Activated CD8-positive, alpha-beta memory T cell treated with anti-CD3 and anti-CD28 coated beads for 48 hours (primary cell): ENCODE measurements at places on chromosomes 12 and 14.

GRCh38 chr14:24430143-24430681 lies 458 bp downstream of the KHNYN start:
- no peak for DNase-seq

DNA sequence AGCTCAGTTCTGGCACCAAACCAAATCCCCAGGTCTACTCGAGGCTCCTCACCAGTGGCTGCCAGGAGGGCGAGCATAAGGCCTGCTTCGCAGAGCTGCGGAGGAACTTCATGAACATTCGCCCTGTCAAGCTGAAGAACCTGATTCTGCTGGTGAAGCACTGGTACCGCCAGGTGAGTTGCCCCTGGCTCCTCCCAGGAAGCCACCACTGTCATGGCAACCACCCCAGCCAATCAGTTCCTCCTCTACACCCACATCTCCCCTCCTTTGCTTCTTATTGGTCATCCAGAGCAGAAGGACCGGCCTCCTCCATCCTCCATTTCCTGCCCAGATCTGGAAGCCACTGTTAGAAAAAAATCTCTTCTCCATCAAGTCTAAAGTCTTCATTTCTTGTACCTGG lies 17.2 kb upstream of the OAS2 start:
- DNase-seq: no peak

DNA sequence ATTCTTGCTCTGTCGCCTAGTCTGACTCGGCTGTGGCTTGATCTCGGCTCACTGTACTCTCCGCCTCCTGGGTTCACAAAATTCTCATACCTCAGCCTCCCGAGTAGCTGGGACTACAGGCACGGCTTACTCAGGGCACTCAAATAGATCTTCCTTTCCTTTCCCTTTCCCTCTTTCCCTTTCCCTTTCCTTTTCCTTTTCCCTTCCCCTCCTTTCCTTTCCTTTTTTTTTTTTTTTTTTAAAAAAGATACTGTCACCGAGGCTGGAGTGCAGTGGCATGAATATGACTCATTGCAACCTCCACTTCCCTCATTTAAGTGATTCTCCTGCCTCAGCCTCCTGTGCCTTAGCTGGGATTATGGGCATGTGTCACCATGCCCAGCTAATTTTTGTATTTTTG lies 86.0 kb downstream of the AEBP2 start:
- DNase-seq: no peak

DNA sequence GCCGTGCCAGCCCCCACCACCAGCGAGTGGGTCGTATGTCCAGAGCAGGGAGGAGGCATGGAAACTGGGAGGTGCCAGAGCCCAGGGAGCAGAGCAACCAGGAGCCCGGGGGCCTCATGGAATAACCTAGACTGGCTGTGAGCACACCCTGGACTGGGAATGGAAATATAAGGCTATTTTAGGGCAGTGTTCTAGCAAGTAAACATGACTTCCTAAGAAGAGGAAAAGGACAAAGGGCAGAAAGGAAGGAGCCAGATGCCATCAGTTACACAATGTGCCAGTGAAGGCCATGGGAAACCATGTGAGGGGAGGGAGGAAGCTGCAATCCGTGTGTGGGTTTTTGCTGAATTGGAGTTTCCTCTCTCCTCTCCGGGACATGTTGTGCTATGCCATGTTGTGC lies 18.7 kb upstream of the CPM start:
- no peak for DNase-seq

- no peak for DNase-seq
Measured at GRCh38 chr14:105168093-105168420, 519 bp downstream of the JAG2 start.

DNA sequence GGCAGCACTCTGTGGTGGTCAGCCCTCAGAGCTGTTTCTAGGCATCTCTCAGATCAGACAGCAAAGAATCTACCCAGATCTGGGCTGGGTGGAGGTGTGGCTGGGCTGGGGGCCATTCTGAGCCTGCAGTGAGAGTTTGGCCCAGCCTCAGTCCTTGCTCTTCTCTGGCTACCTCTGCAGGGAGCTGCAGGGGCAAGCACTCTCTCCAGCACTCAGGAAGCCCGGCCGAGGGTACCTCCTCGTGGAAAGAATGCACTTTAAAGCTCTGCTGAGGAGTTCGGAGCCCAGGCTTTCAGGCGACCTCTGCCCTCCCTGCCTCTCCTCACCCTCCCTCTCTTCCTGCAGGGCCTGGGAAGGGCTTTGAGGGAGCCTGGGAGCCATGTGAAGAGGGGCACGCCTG lies 31.2 kb downstream of the IL31 start:
- no peak for DNase-seq

- no peak for DNase-seq
Measured at GRCh38 chr14:96126783-96127271, 77.8 kb upstream of the BDKRB2 start.

DNA sequence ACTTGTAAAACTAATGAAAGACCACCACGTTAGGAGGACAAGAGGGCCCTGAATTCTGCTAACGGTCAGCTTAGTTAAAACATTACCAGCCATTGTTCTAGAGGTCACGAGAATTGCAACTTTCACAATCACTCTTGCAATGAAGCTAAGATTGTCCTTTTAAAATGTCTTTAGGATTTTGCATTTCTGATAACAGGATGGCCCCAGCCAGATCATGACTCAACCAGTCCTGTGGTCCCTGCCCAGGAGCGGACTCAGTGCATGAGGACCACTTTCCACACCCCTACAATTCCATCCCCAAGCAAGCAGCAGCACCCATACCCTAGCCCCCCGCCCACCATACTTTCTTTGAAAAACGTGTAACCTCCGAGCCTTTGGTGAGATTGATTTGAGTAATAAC lies 28.7 kb downstream of the HSP90AA1 start:
- DNase-seq: no peak

GRCh38 chr12:125280482-125281377 lies 215.5 kb downstream of the AACS start:
- no peak for DNase-seq

DNA sequence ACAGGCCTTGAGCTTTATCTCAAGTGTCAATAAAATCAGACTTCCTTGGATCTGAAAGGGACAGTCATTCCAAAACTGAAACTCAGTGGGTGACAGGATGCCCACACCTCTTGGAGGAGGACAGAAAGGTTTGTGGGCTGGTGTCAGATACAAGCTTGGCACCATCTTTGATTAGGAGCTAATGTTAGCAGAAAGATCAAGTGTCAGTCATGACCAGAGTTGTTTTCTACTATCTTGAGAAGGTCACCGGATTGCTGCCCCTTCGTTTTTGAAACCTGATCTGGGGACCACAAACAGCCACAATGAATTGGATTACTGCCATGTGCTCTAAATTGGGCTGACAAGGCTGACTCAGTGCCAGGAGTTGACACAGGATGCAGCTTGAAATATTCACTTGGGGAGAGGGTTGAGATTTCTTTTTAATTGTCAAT lies 88.3 kb downstream of the OTOGL start:
- no peak for DNase-seq

GRCh38 chr12:49948866-49949845 lies 1.4 kb upstream of the AQP2 start:
- DNase-seq: no peak

DNA sequence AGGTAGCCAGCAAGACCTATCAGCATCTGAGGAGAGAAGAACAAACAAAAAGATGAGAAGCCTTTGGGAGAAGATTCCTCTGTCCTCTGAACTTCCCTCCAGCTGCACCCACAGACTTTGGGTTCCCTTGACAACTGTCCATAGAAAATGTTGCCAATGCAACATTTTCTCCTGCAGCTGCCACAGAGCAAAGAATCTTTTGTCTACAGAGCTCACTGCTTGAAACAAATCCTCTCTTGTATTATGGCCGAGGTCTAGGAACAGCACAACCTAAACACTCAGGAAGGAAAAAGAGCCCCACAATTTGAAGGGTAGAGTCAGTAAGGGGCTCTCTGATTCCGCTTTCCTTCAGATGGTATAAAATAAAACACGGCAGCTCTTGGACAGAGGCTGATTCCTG lies 14.3 kb downstream of the POMT2 start:
- no peak for DNase-seq

- DNase-seq: no peak
Measured at GRCh38 chr12:43381879-43382278, 170.1 kb downstream of the ADAMTS20 start.

GRCh38 chr12:89593233-89593632 lies 67.4 kb upstream of the POC1B start:
- no peak for DNase-seq

- DNase-seq: no peak
Measured at GRCh38 chr14:61477712-61478462, 156.5 kb downstream of the PRKCH start.

- no peak for DNase-seq
Measured at GRCh38 chr12:7073946-7074345, 13.4 kb downstream of the C1S start.

GRCh38 chr14:78982551-78982950 lies 812.4 kb downstream of the NRXN3 start:
- DNase-seq: no peak

DNA sequence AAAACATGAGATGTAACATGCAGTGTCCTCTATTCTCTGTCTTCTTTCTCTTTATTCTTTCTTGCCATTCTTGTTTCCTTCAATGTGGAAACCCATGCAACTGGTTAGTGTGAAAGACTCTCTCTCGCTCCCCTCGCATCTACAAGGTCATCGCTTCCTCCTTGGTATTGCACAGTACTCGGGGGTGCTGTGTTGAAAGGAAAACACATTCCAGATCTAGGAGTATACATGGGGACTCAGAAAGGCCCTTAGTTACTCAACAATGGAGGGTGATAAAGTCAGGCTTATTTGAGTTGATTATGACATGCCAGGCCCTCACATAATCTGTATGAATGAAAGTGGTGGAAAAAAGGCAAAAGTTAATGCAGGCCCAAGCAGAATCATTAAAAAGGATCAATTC lies 75.5 kb upstream of the OVCH1 start:
- DNase-seq: no peak

DNA sequence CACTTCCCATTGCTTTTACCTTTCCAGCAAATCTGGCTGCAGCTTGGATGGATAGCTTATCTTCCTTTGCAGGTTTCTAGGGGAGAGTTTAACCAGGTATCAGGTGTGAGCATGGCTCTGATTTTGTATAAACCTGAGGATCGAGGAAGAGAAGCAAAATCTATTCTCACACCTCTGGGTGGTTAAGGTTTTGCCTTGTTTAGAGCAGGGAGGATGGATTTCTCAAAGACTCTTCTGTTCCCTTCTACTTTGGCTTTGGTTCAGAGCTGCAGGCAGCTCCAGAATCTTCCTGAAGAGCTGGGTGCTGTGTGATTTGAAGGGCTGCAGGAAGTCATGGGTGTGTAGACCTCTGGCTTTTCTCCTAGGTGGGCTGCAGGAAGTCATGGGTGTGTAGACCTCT lies 1.7 kb downstream of the JDP2 start:
- DNase-seq: no peak

GRCh38 chr12:102990419-102990818 lies 32.9 kb downstream of the ASCL1 start:
- no peak for DNase-seq
